NCI-H1092 treated with DMSO at 0.1 percent for 48 hours (cell line): ENCODE measurements at places on chromosomes 1 and 21.

GRCh38 chr1:156964441-156964840, 44.0 kb downstream of the LRRC71 start:
- no peak for DNase-seq

DNA sequence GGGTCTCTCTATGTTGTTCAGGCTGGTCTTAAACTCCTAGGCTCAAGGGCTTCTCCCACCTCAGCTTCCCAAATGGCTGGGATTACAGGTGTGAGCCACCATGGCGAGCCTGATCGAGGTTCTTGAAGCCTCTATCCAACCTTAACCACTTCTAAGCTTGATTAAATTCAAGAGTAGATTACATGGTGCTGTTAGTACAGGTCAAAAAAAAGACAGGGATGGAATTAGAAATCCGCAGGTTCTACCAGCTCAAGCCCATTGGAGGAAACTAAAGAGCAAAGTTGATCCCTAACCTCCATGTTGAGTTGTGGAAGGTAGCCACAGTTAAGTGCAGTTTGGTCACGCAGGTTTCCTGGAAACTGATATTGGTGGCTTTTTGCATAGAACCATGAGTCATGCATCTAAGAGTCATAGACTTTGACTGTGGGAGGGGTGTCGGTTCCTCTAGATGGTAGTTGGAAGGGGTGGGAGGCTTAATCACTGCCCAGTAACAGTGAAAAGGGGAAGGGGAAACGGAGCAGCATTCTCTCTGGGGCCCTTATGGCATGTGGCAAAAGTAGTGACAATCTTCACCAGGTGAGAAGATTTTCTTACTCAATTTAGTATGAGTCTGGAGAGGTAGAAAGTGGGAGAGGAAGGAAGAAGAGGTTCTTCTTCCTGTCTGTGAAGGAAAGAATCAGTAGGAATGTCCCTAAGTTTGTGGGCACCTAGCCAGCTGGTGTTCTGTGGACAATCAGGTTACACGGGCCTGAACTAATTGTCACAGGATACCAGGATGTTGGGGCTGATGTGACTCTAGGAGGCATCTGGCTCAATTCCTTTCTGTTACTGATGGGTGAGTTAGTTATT, 7.0 kb downstream of the CD53 start:
- DNase-seq: no peak

DNA sequence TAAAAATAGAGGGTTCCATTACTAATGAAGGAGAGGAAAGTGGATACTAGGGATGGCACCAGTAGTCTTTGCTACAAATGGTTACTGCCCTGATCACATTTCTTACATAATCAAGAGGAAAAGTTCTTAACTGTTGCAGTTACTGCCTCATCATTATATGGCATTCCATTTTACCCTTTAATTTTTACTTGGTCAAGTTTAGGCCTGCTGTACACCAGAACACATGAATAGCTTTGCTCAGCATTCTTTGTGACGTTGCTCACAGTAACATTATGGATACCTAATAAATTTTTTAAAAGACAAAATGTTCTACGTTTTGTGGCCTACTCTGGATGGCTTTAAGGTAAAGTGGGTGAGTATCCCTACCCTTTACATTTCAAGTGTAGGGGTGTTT, 38.6 kb upstream of the CR1L start:
- no peak for DNase-seq

- no peak for DNase-seq
These were observed 5.8 kb downstream of the TTC13 start for GRCh38 chr1:230972855-230973271.

GRCh38 chr1:43565600-43566360, 35.1 kb downstream of the PTPRF start:
- DNase-seq: no peak

DNA sequence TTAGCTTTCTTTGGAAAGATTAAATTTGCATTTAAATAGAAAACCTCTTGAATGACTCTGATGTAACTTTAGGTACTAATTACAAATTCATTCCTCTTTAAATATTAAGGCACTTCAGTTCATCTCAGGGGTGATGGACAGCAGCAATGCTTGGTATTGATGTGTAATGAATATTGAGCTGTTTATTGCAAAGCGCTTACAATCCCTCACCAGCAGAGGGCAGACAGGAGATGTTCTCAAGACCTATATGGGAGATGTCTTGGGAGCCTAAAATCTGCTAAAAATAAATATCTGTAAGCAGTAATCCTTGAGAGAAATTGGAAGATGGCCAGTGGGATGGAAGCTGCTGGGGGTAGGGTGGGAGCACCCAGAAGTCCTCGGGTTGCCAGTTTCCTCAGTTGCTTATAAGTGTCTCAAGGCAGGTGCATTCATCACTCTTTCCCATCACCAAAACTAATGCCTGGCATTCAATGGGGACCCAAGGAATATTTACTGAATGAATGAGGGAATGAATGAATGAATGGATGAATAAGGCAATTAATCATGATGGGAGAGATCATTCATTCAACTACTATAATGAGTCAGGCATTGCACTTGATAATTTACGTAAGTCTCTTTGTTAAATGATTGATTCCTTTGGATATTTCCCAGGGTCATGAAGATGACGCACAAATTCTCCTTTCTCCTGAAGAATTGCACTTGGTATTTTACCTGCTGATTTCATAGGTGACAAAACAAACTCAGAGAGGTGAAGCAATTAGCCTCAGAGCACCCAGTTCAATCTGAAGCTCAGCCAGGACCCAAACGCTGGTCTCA, 2.3 kb downstream of the KLHDC8A start:
- DNase-seq: peak; percentile 76

GRCh38 chr1:58714544-58714943, 14.7 kb upstream of the MYSM1 start:
- DNase-seq: no peak

GRCh38 chr1:65021795-65022194, 55.4 kb upstream of the JAK1 start:
- no peak for DNase-seq

DNA sequence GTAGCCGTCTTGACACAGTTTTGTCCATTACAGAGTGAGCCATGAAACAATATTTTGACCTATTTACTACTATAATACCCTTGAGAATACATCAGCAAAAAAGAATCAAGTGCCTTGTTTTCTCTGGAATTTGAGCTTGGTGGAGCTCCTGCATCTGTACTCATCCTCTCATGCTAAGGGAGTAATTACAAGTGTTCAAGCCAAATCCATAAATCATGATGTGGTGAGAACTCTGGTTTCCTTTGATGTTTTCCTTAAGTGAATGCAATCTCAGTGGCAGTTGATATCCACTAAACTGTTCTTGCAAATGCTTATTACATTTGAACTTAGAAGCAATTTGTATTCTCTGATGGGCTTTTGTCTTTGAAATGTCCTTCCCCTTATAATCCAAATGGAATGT, 824.6 kb upstream of the TMPRSS15 start:
- DNase-seq: peak; percentile 14

GRCh38 chr1:180631194-180631765, 542 bp upstream of the XPR1 start:
- no peak for DNase-seq

DNA sequence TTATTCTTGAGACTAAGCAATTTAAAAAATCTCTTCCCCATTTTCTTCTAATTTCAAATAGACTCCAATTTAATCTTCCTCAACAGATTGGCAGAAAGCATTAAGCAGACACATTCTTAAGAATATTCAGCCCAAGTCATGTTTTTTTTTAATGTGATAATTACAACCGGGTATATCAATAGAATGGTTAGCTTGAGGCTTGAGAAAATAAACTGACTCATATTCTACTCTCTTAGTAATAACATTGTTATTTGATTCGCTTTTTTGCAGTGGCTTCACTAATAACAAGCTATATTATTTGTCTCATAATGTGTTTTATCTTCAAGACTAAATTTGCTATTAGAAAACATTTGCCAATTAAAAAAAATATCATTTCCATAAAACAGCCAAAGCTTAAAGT, 488.6 kb upstream of the RGS18 start:
- no peak for DNase-seq

GRCh38 chr1:94723894-94724293, 96.3 kb upstream of the SLC44A3 start:
- DNase-seq: no peak

DNA sequence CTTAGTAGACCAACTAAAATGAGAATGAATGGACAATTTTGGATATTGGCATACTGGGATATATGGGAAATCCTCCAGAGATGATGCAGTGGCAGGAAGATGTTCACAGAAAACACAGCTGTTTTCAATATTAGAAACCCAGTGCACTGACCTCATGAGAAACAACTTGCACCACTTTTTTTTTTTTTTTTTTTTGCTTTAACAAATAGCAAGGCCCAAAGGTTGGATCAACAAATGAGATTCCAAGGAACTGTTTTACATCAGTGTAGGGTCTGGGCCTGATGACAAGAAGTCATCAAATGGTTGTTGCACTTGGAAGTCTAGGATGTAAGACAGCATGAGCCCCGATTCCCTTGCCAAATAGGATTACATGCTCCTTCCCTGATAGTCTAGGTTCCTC, 110.7 kb downstream of the SLC25A24 start:
- DNase-seq: no peak

GRCh38 chr1:180854001-180854400, 58.7 kb upstream of the KIAA1614 start:
- DNase-seq: no peak

DNA sequence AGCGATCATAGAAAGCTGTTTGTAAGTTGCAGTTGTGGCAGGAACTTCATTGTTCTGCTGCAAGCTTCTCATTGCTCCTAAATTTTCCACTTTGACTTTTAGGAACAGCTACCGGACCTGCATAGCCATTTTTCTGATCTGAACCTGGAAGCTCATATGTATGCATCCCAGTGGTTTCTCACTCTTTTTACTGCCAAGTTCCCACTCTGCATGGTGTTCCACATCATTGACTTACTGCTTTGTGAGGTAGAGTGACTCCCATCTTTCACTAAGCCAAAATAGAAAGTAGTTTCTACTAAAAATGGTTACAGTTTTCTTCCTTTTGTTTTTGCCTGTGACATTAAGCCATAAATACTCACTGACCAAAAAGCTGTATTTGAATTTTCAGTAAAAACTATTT, 254.2 kb downstream of the GPR52 start:
- DNase-seq: no peak

DNA sequence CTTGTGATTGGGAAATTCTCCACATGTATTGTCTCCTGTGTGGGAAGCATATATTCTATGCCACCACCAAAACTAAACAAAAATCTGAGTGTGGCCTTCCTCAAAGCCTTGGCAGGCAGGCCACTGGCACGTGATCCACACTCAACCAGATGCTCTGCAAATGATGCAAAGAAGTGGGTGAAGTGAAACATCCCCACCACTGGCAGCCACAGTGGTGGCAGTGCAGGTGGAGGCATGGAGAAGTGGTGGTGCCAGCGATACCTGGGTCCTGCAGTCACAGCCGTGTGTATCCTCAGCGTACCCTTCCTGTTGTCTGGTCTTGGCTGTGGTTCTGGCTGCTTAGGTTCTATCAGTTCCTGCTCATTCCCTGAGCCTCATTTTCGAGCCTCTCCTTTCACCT, 65.2 kb downstream of the PLPPR5 start:
- DNase-seq: no peak

- no peak for DNase-seq
These were observed 90.7 kb downstream of the SYT2 start for GRCh38 chr1:202619505-202619904.

DNA sequence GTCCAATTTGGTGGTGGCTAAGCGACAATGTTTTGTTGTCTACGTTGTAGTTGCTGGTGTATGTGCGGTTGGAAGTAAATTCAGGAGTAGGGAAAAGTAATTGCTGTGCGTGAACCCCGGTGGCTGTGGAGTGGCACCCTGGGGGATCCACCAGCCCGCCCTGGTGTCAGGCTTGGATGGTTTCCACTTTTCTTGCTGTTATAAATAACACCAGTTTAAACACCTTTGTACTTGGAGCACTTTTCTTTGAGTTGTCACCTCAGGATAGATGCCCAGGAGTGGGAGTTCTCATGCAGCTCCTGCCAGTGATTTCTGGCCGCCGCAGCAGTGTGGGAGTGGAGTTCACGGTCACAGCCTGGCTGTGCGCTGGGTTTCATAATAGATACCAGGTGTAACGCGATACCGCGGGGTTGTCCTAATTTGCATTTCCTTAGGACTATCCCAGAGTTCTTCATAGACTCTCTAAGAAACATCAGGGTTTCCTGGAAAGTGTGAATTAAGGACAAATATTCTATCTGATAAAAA, 12.8 kb upstream of the TMEM200B start:
- DNase-seq: no peak

GRCh38 chr1:53334312-53334711, 6.4 kb upstream of the LRP8 start:
- no peak for DNase-seq

GRCh38 chr1:27351541-27352107, 9.8 kb downstream of the SYTL1 start:
- DNase-seq: no peak

- no peak for DNase-seq
These were observed 2.0 kb upstream of the MARCKSL1 start for GRCh38 chr1:32337855-32338636.

GRCh38 chr1:41698916-41699860, 214.7 kb upstream of the EDN2 start:
- DNase-seq: no peak

DNA sequence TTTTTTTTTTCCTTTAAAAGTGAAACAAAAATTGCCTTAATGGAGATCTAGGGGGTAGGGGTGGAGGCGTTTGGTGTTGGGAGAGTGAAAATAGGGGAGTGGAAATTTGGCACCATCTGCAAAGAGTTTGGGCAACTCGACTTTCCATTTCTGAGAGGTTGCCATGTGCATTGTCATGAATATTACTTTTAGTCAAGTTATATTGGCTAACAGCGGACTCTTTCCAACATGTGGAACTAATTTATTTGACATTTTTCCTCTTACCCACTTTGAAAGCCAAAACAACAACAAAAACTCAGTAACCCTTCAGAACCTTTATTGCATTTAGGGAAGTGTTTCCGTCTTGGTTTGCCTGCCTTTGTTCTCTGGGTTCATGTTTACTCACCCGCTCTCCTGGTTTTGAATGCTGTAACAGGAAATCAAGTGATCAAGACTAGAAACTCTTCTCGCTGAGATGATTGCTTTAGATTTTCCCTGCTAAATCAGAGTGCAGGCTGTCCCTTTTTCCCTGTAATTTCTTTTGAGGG, 70.4 kb downstream of the CACHD1 start:
- no peak for DNase-seq

- no peak for DNase-seq
These were observed 517 bp downstream of the LRIG2 start for GRCh38 chr1:113073479-113073950.

- no peak for DNase-seq
These were observed 40.3 kb downstream of the PBX1 start for GRCh38 chr1:164599272-164599671.

- no peak for DNase-seq
These were observed 31.5 kb upstream of the TNR start for GRCh38 chr1:175774921-175775320.
